NCI-H1092 (cell line): ENCODE measurements at places on chromosomes 11 and 22.

GRCh38 chr11:128187377-128187776 lies 400.0 kb downstream of the ETS1 start:
- no peak for DNase-seq

- DNase-seq = no peak
Observed at GRCh38 chr11:67355023-67355793, 1.9 kb upstream of the POLD4 start.

DNA sequence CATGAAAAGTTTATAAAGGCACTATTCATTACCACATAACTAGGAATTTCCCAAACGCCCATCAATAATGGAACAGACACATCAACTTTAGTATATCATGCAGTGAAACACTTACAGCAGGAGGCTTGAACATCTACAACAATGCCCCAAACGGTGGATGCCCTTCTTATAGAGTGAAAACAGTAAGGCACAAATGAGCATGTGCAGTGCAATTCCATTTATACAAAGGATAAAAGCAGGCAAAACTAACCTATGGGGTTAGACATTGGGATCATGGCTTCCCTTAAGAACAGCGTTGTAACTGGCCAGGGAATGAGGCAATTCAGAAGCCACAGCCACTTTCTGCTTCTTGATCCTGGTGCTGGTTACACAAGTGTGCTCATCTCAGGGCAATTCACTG lies 1363.0 kb downstream of the TBC1D22A start:
- DNase-seq = no peak

- no peak for DNase-seq
Observed at GRCh38 chr11:122189229-122189628, 73.2 kb upstream of the BLID start.

DNA sequence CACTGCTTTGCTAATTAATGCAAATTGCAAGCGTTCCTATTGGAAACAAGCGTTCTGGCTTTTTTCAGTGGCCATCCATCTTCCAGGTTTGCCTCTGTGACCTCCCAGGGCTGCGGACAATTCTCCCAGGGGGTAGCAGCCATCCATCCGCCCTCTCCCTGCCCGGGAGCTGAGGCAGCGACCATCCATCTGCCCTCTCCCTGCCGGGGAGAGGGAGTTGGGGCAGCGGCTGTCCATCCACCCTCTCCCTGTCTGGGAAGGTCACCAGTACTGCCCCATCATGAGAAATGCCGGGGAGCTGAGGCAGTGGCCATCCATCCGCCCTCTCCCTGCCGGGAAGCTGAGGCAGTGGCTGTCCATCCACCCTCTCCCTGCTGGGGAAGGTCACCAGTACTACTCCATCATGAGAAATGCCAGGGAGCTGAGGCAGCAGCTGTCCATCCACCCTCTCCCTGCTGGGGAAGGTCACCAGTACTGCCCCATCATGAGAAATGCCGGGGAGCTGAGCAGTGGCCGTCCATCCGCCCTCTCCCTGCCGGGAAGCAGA lies 394.7 kb downstream of the BRD1 start:
- no peak for DNase-seq

DNA sequence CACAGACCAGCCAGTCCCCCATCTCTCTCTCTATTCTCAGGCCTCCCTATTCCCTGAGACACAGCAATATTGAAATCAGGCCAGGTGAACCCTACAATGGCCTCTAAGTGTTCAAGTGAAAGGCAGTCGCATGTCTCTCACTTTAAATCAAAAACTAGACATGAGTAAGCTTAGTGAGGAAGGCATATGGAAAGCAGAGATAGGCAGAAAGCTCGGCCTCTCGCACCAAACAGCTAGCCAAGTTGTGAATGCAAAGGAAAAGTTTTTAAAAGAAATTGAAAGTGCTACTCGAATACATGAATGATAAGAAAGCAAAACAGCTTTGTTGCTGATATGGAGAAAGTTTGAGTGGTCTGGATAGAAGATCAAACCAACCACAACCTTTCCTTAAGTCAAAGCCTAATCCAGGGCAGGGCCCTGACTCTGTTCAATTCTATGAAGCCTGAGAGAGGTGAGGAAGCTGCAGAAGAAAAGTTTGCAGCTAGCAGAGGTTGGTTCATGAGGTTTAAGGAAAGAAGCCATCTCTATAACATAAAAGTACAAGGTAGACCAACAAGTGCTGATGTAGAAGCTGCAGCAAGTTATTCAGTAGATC lies 19.8 kb upstream of the MPZL2 start:
- no peak for DNase-seq

GRCh38 chr11:2298131-2298794 lies 3.5 kb downstream of the C11orf21 start:
- DNase-seq = no peak

GRCh38 chr11:100817620-100818019 lies 130.5 kb downstream of the ARHGAP42 start:
- DNase-seq = no peak

- no peak for DNase-seq
Observed at GRCh38 chr11:67272327-67273259, 6.3 kb downstream of the GRK2 start.

- DNase-seq = no peak
Observed at GRCh38 chr11:133162227-133162626, 370.1 kb downstream of the OPCML start.

DNA sequence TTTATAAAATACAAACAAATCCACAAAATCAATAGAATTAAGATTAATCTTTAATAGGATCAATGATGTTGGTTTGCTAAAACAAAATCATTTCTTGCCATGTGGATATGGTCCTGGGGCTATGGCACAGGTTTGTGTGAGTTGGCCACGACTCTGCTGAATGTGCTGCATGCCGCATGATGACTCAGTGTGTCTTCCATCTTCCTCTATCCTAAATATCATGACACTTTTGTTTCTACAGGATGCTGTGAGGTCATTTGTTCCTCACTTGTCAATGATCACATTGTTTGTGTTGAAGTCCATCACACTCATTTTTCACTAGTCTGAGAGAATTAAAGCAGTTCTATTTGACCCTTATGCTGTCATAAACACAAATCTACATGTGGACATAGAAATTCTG lies 167.2 kb upstream of the ZBED5 start:
- no peak for DNase-seq

- DNase-seq = no peak
Observed at GRCh38 chr11:7168741-7168990, 79.9 kb downstream of the RBMXL2 start.

DNA sequence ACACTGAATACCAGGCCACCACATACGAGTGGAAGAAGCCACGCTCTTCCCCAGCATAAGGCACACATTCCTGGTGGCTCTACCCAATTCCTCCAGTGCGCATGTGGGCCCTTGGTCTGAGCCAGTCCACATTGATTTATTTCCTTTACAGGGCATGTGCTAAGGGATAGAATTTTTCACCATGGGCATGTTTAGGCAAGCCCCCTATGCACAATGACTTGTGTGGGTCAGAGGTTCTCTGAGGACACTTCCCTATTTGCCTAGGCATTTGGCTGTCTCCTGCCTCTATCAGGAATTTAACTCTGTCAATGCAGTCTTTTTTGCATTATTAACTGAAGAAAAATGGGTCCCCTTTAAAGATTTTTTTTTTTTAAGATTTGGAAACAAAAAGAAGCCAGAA lies 718.1 kb downstream of the NTM start:
- no peak for DNase-seq

DNA sequence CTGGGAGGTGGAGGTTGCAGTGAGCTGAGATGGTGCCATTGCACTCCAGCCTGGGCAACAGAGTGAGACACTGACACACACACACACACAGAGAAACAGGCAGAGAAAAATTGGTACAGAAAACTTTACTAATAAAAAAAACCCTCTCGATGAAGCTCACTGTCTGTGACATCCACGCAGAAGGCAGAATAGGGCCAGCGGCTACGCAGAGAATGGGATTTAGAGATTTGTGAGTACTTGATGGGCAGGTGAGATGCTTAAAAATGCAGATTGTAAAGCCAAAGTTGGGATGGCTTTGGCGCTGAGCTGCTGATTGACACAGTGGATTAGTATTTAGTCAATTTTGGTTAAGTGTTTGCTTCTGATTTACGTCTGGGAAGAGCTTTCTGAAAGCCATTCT lies 561.1 kb downstream of the TBC1D22A start:
- DNase-seq = no peak

DNA sequence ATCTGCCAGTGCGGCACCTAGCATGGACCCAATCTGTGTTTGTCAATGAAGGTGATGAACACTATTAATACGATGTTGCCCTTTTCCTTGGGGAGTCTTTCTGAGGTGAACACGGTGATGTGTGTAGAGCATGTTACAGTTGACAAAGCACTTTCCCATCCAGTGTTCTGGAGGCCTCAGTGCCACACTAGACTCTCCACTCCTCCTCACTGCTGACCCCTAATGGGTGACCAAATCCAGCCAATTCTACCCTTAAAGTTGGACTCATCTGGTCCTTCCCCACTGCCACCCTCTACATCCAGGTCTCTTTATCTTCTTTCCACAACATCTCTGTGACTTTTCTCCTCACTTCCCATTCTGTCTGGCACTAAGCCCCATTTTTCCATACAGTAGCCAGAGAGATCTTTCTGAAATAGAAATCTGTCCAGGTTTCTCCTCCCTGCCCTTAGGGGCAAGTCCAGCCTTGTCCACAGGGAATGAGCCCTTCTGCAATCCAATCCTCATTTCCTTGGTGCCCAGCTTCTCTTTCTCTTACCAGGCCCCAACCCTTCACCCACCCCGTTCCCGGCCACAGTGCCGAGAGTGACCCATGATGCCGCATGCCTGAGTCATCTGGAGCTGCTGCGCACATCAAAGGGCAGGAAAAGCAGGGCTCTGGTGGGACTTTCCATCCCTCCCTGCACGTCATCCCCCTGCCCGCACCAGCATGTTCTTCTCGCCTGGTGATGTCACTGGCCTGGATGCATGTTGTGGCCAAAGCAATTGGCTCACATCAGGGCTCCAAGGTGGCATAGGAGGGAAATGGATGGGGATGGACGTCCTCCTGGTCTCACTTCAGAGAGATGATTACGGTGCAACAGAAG lies 64.2 kb downstream of the RASSF10 start:
- DNase-seq = no peak

GRCh38 chr11:73257342-73258103 lies 14.6 kb upstream of the P2RY6 start:
- DNase-seq = no peak

- no peak for DNase-seq
Observed at GRCh38 chr11:2309251-2310072, 7.6 kb downstream of the TSPAN32 start.
